ENCODE measurements at places on chromosomes 12 and 14. TPM values are rescaled to one million over a fixed set of nuclear protein-coding genes. Genes with fewer than 3 reads are reported as not detected.

The C1S gene
- total RNA-seq = 2.0 TPM

The FOXG1 gene
- not detected for total RNA-seq

The LMNTD1 gene
- total RNA-seq = not detected

The GSC gene
- total RNA-seq = not detected

The CACNA2D4 gene
- 13.3 TPM for total RNA-seq

The RIMBP2 gene
- total RNA-seq = 0.27 TPM

The DDIT3 gene
- total RNA-seq = 25.2 TPM

The SPX gene
- 0.36 TPM for total RNA-seq

The LMO3 gene
- total RNA-seq = not detected

The FAM161B gene
- 1.1 TPM for total RNA-seq

The PPP2R3C gene
- 48.9 TPM for total RNA-seq

The CAPZA3 gene
- total RNA-seq = not detected

The MAPK1IP1L gene
- 89.1 TPM for total RNA-seq

The ALDH1L2 gene
- 4.3 TPM for total RNA-seq

The SLC17A8 gene
- not detected for total RNA-seq

The SLC10A1 gene
- total RNA-seq = not detected
